ENCODE measurements at places on chromosomes 4 and X.

DNA sequence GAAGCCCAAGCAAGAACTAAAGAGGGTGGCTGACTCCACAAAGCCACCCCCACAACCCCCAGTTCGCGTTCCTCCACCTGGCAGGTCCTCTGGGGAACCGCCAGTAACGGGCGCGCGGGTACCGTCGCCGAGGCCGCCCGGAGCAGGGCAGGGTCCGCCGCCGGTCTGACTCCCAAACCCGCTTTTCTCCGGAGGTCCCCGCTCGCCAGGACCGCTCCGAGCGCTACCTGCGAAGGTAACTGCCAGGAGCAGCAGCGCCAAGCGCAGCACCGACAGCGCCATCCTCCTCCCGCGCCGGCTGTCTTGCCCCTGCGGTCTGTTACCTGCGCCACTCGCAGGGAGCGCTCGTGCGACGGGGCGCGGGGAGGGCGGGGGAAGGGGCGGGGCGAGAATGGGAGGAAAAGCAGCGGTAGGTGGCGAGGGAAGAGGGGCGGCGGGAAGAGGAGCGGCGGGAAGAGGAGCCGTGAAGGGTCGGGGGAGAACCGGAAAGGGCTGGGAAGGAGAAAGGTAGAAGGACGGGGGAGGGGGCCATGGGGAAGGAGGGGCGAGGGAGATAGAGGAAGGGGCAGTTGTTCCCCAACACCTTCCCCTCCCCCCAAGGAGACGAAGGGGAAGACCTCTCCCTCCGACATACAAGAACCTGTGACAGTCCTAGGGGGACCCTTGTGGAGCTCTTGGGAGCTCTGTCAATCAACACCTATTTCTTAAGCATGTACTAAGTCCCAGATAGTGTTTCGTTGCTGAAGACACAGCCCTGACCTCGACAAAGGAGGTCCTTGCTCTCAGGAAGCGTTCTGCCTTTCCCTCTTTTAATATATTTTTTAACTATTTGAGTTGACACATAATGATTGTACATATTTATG is at the start of gene SPINK2:
TSS of gene SPINK2 (minus strand) at position 321 of the 863 bp plus-strand sequence. CDS start at position 282, 39 bp downstream.
- DNase-seq, result no peak

DNA sequence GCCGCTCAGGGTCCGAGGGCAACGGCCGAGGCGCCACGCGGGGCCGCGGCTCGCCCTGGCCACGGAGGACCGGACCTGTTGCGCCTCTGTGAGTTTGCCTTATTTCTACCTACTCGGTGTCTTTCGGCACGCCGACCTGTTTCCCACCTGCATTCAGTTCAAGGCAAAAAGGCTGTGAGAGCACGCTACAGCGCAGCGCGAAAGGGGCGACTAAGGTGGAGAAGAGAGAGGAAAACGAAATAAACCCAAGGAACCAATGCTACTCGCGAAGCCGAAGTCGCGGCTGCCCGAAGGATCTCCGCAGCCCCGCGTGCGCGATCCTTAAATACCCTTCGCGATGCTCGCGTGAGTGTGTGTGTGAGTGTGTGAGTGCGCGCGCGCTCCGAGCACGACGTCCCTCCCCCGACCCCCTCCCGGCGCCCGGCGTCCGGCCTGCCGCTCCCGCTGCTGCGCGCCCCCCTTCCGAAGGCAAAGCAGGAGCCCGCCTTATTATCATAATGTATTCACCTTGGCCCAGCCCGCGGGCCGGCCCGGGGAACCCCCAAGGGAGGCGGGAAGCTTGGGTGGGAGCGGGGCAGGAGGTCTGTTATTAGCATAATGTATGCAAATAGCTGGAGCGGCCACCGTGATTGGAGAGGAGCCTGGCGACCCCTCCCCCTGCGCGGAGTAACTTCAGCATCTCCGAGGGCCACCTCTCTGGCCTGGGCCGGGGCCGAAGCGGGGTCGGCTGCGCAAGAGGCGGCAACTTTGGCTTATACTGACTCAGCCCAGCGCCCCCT is at the start of gene COL25A1:
TSS of gene COL25A1 (minus strand) at position 298 of the 779 bp plus-strand sequence.
- peak; percentile 16 for DNase-seq

DNA sequence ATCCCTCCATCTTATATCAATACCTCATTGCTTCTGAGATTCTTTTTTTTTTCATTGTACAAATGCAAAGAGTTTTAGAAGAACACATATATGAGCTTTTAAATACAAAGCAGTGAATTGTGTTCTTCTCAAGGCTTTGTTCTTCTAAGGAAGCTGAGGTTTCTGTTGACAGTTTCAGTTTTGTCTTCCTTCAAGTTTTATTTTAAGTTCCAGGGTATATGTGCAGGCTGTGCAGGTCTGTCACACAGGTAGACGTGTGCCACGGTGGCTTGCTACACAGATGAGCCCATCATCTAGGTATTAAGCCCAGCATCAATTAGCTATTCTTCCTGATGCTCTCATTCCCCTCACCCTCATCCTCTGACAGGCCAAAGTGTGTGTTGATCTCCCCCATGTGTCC is 201.2 kb upstream of the DIPK2B start:
- no peak for DNase-seq

DNA sequence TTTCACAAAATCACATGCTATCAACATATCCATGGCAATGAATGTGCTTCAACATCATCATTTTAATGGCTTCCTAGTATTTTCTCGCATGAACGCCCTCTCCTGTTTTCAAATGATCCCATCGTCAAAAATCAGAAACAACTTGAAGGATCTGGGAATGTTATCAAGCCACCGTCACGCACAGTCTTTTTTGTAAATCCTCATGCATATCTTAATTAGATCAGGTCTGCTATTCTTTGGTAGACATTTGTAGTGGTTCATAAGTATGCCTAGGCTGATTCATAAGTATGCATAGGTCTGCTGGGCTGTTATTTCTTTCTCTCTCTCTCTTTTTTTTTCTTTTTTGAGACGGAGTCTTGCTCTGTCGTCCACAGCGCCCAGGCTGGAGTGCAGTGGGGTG is 101.6 kb downstream of the CLNK start:
- DNase-seq, result no peak

- DNase-seq, result peak; percentile 75
These were observed at the start of gene GPRASP3 for GRCh38 chrX:102720237-102721168. GPRASP3 (plus strand) TSS chrX:102720743; CDS start chrX:102748996, 28,253 bp downstream.

DNA sequence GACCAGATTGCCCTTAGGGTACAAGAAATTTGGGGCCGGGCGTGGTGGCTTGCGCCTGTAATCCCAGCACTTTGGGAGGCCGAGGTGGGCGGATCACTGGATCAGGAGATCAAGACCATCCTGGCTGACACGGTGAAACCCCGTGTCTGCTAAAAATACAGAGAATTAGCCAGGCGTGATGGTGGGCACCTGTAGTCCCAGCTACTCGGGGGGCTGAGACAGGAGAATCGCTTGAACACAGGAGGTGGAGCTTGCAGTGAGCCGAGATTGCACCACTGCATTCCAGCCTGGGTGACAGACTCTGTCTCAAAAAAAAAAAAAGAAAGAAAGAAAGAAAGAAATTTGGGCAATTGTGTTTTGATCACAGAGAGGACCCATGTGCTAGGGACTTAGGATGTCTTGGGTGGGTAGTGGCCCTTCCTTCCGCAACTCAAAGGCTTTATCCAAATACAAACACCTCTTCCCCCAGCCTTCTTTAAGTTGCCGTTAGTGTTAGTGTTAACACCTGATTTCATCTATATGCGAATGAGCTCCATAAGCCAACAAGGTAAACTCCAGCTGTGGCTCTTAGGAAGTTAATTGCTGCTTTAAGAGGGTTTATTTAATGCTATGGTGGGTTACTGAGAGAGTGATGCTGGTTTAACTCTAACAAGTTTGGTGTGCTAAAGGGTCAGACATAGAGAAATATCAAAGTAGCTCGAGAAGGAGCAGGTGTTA is 8.6 kb upstream of the CCDC110 start:
- DNase-seq, result no peak

- no peak for DNase-seq
These were observed 145.0 kb downstream of the SPCS3 start for GRCh38 chr4:176464748-176465147.

DNA sequence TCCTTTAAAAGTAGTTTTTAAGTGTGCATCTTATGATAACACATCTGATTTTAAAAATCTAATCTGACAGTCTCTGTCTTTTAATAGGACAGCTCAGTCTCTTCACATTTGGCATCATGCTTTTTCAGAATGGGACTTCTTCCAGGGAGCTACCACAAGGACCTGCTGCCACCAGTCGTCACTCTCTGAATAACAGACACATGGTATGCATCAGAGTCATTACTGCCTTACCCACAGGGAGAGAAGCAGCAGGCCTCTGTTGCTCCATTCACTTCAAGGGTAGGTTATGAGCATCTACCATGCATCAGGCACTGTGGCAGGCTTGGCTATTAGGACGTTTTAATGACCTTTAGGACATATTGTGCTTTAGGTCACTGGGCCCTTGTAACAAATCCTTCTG is 50.0 kb upstream of the AFAP1 start:
- no peak for DNase-seq

DNA sequence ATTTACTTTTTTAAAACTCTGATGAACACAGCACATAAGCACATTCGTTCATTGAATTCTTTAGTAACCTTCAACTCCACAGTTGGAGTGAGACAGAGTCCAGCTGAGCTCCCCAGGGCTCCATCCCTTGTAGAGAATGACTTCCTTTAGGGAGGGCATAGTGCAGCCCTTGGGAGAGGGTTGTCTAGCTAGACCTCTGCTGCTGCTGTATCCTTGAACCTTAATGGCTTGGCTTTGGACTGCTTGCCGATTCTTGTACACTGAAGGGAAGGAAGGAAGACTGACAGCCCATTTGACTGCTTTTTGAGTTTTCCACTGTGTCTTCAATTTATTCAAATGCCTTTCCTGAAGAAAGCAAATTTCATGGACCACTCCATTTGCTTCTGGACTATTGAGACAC is 19.4 kb upstream of the FGG start:
- no peak for DNase-seq

- no peak for DNase-seq
These were observed 64.0 kb downstream of the POLR2B start for GRCh38 chr4:57042711-57043169.

GRCh38 chr4:79237851-79238250 is 88.0 kb downstream of the NAA11 start:
- DNase-seq, result no peak

DNA sequence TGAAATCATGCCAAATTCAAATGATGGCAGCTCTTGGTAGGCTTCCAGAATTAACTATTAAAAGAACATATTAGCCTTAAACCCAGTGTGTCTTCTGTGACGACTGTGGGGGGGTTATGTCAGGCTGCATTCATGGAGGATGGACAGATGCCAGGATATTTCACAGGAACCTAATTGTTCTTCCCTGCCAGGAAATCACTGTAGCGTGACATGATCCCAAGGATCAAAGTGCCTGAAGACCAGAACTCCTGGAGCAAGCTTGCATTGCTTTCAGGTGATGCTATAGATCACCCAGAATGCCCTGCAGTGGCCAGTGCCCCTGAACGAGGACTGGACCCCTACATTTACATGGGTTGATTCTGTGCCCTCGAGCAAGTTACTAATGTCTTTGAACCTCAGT is 1093.0 kb upstream of the TENM3 start:
- no peak for DNase-seq

GRCh38 chr4:110270492-110271197 is 72.2 kb upstream of the ELOVL6 start:
- DNase-seq, result peak; percentile 36

DNA sequence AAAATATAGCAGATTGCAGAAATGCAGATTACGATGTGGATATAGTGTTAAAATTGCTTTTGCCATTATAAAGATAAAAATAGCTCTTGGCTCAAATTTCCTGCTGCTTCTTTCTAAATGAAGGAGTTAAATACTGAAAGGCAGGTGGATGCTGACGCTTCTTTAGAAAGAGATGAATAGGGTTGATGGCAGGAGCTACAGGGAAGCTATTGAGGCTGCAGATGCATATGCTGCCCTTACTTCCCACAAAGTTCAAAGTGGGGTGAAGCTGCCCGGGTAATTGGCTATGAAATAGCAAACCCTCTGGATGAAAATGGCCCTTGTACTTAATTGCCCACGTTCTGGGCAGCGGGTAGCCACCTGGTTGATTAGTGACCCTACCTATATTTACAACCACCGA is 379.5 kb downstream of the ZIC3 start:
- DNase-seq, result no peak

DNA sequence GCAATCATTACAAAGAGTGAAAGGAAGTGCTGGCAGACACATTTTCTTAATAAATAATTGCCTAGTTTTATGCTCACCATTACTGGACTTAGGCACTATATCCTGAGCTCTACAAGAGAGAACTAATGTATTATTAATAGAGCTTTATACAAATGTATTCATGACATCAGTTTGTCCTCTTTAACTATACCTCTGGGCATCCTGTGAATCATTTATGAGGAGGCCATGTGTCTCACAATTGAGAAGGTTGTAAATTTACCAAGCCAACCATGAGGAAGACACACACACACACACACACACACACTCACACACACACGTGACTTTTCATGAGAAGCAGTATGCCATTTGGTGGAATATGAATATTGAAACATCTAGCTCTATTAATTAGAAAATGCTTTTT is 728.2 kb downstream of the ARAP2 start:
- DNase-seq, result no peak

- DNase-seq, result no peak
These were observed 30.9 kb downstream of the PTCHD1 start for GRCh38 chrX:23365541-23365940.

- DNase-seq, result no peak
These were observed 16.7 kb downstream of the PPP4R3C start for GRCh38 chrX:27446423-27446822.

- no peak for DNase-seq
These were observed 143.3 kb downstream of the RNF150 start for GRCh38 chr4:140989944-140990343.

- no peak for DNase-seq
These were observed 315.6 kb upstream of the SMIM31 start for GRCh38 chr4:164438321-164438720.

DNA sequence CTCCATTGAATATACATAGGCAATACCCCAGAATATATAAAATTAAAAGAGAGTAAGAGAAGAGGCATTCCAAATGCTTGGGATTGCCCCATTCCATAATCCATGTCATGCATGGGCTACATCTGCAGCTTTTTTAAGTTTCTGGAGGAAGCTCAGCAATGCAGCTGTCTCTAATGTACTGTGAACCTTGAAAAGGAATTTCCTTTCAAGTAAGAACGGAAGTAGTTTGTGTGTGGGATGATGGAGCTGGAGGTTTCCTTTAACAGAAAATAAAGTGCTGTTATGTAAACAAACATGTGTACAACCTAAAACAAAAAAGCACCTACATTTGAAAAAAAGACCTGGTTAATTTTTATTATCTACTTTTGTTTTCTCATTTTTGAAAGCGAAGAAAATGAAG is 303.5 kb downstream of the BMPR1B start:
- no peak for DNase-seq

GRCh38 chrX:129654652-129655546 is at the start of gene APLN:
APLN (minus strand) TSS chrX:129654956; CDS start chrX:129654630, 326 bp downstream.
- DNase-seq, result peak; percentile 54

GRCh38 chr4:176587920-176588319 is 204.8 kb downstream of the VEGFC start:
- peak; percentile 19 for DNase-seq
